ENCODE measurements at places on chromosomes 1 and 21. TPM values are rescaled to one million over a fixed set of nuclear protein-coding genes. Genes with fewer than 3 reads are reported as not detected.

DNA sequence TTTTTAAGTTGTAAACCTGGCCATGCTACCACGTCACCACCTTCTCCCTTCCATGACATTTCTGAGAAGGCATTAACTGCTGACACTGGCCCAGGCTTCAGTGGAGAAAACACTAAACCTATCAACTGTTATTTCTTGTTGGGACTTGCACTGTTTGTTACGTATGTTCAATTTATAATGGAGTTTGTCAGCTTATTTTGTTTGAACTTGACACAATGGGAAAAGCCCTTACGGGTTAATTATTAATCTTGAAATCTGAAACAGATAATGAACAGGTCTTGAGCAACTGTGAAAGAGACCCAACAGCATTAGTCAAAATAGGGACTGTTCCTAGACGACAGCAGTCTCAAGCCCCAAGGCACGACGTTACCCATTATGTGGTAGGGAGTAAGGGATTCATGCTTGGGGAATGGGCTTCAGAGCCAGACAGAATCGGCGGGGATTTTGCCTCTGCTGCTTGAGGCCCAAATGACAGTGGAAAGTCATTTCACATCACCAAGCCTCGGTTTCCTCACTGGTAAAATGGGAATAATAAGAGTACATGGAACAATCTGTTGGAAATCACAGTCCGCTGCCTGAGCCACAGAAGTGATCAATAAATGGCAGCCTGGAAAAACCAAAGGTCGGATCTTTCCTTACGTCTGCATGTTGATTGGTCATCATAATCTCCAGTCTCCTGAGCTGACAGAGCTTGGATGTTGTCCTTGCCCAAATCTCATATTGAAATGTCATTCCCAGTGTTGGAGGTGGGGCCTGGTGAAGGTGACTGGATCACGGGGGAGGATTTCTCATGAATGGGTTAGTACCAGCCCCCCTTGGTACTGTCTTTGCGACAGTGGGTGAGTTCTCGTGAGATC, 44.5 kb downstream of the TIAM1 start:
- H3K4me1 ChIP-seq, result no peaks in the 10 kb centered on the region
- no peaks in the 10 kb centered on the region for H3K27me3 ChIP-seq
- no peak for DNase-seq
- no peak overlapping the region for H3K4me3 ChIP-seq

- H3K27me3 ChIP-seq, result no peaks in the 10 kb centered on the region
- no peaks in the 10 kb centered on the region for H3K36me3 ChIP-seq
- no peaks in the 10 kb centered on the region for H3K4me1 ChIP-seq
- H3K4me3 ChIP-seq, result no peak overlapping the region
- H3K27ac ChIP-seq, result no peak overlapping the region
- DNase-seq, result no peak
Measured at GRCh38 chr1:8146257-8146855, 120.2 kb upstream of the ERRFI1 start.

DNA sequence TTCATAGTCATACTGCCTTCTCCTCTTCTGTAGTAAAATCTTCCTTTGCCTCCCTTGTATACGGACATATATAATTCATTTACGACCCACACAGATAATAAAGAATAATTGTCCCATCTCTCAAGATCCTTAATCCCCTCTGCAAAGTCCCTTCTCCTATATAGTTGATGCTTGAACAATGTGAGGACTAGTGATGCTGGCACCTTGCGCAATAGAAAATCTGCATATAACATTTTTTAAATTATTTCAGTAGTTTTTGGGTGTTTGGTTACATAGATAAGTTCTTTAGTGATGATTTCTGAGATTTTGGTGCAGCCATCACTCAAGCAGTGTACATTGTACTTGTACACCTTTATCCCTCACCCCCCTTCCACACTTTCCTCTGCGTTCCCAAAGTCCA, 21.0 kb downstream of the DIRAS3 start:
- no peak for DNase-seq
- H3K27ac ChIP-seq, result no peak overlapping the region
- no peak overlapping the region for H3K4me3 ChIP-seq
- H3K36me3 ChIP-seq, result no peaks in the 10 kb centered on the region
- no peaks in the 10 kb centered on the region for H3K27me3 ChIP-seq

GRCh38 chr1:178694923-178695525, 30.0 kb upstream of the RALGPS2 start:
- DNase-seq, result no peak
- H3K4me3 ChIP-seq, result no peak overlapping the region
- no peaks in the 10 kb centered on the region for H3K4me1 ChIP-seq
- no peaks in the 10 kb centered on the region for H3K36me3 ChIP-seq

DNA sequence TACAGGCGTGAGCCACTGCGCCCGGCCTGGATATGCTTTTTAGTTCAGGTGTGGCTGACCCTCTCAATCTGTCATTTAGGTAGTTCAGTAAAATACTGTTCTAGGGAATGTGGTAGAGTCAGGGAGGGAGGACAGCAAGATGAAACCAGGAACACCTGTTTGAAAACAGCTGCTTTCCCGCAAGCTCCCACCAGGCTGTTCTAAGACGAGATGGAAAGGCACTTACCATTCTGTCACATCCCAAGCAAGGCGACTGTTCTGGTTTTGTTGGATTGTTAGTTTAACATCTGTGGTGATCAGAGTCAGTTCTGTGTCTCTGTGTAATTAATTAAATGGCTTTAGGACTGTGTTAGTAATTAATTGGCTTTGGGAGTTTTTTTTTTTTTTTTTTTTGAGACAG, 2.9 kb downstream of the CHAF1B start:
- H3K4me1 ChIP-seq, result no peaks in the 10 kb centered on the region
- H3K36me3 ChIP-seq, result no peaks in the 10 kb centered on the region
- H3K27me3 ChIP-seq, result no peaks in the 10 kb centered on the region
- no peak for DNase-seq

DNA sequence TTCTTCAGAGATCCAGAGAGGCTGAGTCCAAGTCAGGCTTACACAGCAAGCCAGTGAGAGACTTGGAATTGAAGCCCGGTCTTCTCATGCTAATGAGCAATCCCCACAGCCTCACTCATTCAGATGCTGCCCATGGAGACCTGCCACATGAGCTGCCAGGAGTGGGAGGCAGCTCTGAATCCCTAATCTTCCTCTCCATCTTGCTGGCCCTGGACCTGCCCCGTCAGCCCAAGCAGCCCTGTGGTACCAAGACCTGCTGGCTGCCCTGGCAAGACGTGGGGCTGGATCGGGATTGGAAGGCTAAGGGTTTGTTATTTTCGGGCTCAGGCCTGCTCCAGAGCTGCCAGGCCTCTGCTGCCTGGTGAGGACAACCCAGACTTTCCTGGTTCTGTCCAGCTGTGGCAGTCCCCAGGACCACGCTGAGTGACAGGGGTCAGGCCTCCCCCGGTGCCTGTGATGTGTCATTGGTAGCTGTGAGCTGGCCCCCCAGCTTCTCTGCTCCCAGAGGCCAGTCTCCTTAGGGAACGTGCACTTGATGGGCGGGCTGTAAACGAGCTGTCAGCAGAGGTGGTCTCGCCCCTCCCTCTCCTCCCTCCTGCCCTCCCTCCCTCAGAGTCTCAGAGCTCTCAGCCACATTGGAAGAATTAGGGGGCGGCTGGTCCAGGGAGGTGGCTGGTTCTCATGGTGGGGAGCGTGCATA, 135.0 kb downstream of the FOXD2 start:
- no peaks in the 10 kb centered on the region for H3K36me3 ChIP-seq
- no peak overlapping the region for H3K4me3 ChIP-seq
- no peaks in the 10 kb centered on the region for H3K27me3 ChIP-seq
- no peak for DNase-seq

Gene SYT14
- 0.49 TPM for total RNA-seq

Gene CSDE1
- total RNA-seq, result 278 TPM

Gene SPRR2A
- 74.6 TPM for total RNA-seq

Gene PADI2
- 0.98 TPM for total RNA-seq

Gene NT5C1A
- total RNA-seq, result not detected

Data from vagina (tissue), 2 donors.